ENCODE measurements at places on chromosomes 1 and 21. TPM values are rescaled to one million over a fixed set of nuclear protein-coding genes. Genes with fewer than 3 reads are reported as not detected.

- no peak for DNase-seq
Measured at GRCh38 chr1:192776998-192777397, 31.8 kb upstream of the RGS2 start.

GRCh38 chr1:188708795-188709535 lies 1768.7 kb downstream of the BRINP3 start:
- no peak for DNase-seq

The MROH7 gene
- not detected for polyA plus RNA-seq

GRCh38 chr1:114310695-114311271 lies 157.1 kb upstream of the SYT6 start:
- DNase-seq: no peak

The DFFA gene
- polyA plus RNA-seq: 20.9 TPM

The NMNAT2 gene
- polyA plus RNA-seq: not detected

DNA sequence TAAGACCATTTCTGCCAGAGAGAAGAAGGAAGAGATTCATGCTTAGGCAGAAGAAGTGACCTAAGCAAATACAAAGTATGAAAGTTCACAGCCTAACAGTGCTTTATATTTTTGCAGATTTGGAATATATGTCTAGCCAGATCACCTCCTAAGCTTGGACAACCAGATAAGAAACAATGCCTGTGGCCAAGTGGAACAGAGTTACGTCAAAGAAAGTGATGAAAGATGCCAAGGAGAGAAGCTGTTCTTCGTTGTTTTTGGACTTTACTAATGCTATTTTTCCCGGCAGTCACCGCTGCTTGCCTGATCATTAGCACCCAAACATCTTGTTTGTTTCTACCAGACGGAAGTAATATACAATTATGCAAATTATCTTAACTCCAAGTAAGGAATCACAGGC lies 489.2 kb upstream of the C1orf87 start:
- DNase-seq: no peak

DNA sequence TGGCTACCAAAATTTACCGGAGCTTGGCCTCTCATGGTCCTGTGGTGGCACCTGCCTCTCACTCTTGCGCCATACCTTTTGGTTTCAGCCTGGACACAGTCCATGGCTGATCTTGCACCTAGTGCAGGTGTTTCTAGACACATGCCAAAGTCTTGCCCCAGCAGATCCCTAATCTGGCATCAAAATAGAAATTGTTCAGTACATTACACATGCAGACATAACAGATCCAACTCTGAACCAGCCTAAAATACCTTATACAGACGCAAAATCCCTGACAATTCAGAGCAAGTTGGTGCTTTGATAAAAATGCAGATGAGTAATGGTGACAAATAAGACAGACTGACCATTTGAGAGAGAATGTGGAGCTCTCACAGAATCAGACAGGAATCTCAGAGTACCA lies 44.1 kb downstream of the NGF start:
- no peak for DNase-seq

DNA sequence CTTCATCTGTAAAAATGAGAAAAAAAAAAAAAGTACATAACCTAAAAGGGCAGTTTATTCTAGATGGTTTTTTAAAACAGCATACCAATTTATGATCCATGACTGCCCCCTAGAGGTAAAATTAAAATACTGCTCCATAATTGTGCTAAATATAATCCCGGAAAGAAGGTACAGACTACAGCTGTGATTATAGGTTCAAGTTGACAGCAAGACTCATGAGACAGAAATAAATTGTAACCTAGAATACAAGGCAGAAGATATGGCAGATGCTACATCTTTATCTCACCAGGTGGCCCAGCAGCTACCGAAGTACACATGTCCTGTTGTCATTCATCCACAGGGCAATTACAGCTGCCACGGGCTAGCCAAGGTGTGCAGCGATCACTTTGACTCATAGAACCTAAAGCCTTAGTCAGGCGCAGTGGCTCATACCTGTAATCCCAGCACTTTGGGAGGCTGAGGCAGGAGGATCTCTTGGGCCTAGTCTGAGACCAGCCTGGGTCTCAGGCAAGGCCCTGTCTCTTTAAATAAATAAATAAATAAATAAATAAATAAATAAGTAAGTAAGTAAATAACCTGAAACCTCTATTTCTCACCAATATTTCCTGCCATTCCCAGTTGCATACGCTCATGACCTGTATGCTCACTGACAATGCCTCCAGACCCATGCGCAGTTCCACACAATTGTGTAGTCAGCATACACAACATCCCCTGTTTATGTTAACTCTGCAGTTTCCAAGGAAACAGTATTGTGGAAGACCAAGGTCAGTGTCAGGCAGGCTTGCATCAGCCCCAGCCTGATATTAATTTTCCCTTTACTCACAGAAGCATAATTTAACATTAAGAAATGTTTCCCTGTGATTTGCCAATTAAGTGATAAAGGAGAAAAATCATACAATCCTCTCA lies 18.3 kb upstream of the PPIE start:
- DNase-seq: no peak

- no peak for DNase-seq
Measured at GRCh38 chr1:239730378-239730777, 344.0 kb downstream of the CHRM3 start.

Measured in naive thymus-derived CD8-positive, alpha-beta T cell (primary cell).